ENCODE measurements at places on chromosomes 7 and 10. TPM values are rescaled to one million over a fixed set of nuclear protein-coding genes. Genes with fewer than 3 reads are reported as not detected.

DNA sequence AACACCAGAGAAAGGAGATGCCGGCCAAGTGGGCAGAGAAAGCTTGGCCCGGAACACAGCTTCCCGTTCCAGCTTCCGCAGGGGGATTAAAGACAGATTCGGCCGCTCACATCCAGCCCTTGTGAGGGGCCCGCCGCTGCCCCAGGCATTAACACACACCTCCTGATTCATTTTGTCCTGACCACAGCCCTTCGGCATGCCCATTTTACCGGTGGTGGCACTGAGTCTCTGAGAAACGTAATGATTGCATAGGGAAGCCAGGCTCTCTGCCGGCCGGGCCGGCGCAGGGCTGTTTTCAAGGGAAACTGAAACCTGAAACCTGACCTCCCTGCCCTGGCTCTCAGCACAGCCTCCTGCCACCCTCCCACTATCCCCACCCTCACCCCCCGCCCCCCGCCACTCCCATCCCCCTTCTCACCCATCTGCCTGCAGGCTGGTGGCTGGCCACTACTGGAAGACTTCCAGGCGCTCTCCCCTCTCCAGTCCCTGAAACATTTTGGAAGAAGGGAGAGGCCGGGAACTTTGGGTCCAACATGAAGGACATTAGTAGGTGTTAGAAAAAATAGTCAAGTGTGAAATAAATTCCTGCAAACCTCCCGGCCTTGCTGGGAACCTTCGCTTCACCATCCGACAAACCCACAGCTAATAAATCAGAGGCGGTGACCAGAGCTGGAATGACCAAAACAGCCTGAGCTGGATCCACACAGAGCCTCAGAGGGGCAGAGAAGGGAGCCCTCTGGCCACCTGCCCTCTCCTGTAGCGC is 83.5 kb upstream of the CUX1 start:
- peak overlapping the region; percentile 82 for H3K27ac ChIP-seq
- no peak for DNase-seq
- H3K4me1 ChIP-seq: peaks cover 19% of the 10 kb centered on the region
- peak overlapping the region; percentile 47 for H3K4me3 ChIP-seq

GRCh38 chr7:139033346-139034114 is 2.3 kb downstream of the ZC3HAV1L start:
- no peak overlapping the region for H3K27ac ChIP-seq
- no peaks in the 10 kb centered on the region for H3K27me3 ChIP-seq
- H3K4me1 ChIP-seq: peaks cover 22% of the 10 kb centered on the region
- H3K36me3 ChIP-seq: peaks cover 50% of the 10 kb centered on the region

DNA sequence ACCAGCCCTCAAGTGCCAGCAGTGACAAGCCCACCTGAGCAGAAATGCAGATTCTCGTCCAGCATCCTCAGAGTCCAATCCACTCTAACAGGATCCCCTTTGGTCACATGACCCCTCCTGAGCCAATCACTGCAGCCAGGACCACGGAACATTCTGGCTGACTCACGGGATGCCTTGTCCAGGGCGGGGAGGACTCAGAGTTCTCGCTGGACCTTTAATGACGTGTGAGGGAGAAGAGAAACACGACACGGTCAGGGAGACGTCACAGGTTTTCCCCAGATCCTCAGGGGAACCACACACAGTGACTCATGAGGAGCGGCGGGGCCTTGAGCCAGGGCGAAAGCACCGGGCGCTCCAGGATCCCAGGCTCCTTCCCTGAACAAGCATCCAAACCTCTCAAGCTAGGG is 155.7 kb downstream of the PTPRN2 start:
- peak overlapping the region; percentile 74 for H3K27ac ChIP-seq
- peak overlapping the region; percentile 30 for H3K4me3 ChIP-seq
- H3K36me3 ChIP-seq: no peaks in the 10 kb centered on the region

- H3K27ac ChIP-seq: peak overlapping the region; percentile 64
- no peaks in the 10 kb centered on the region for H3K27me3 ChIP-seq
- no peak overlapping the region for H3K4me3 ChIP-seq
- H3K4me1 ChIP-seq: peaks cover 15% of the 10 kb centered on the region
- no peak for DNase-seq
- H3K36me3 ChIP-seq: no peaks in the 10 kb centered on the region
Measured at GRCh38 chr10:100043796-100044195, 34.0 kb upstream of the DNMBP start.

DNA sequence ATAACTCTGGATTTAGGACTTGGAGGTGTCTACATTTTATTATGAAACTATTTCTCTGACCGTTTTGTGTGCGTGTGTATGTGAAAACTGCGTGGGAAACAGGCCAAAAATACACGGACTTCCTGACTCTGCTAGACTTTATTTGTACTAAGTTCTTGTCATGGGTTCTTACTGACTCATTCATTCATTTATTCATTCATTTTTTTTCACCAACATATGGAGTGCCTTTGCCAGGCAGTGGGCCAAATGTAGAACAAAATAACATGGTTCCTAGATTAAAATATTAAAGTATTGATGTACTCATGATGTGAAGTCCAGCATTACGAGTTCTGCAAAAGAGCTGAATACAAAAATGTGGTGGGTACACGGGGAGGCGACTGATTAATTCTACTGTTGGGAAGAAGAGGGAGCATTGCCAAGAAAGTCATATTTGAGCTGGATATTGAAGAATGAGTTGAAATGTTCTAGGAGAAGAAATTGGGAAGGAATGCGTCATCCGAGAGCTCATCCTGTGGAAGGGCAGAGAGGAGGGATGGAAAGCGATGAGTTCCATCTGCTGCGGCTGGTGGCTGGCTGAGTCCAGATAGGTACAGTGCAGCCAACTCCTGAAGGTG is 24.6 kb downstream of the CACNB2 start:
- H3K4me1 ChIP-seq: peaks cover 42% of the 10 kb centered on the region
- no peaks in the 10 kb centered on the region for H3K36me3 ChIP-seq
- H3K27ac ChIP-seq: peak overlapping the region; percentile 76

DNA sequence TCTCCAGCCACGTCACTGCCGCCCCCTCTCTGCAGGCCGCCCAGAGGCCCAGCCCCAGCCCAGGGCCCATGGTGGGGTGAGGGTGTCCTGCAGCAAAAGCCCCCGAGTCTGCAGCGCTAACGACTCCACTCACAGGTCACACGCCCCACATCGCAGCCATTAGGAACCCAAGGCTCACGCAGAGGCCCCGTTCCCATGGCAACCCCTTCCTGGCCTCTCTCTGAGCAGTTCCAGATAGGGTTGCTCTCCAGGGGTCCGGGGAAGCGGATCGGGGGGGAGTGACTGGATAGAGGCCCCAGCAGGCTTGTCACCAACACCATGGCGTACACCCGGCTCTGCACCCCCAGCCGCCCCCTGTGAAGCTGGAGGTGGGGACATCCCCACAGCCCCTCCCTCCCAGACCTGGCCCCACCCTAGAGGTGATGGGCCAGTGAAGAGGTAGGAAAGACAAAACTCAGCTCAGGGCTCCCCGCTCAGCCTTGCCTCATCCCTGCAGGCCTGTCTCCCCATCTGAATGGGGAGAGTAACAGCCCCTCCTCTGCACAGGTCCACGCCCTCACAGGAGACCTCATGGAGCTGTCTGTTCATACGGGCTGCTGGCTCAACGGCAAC is 41.2 kb downstream of the TNRC18 start:
- H3K27ac ChIP-seq: peak overlapping the region; percentile 12
- peaks cover 25% of the 10 kb centered on the region for H3K36me3 ChIP-seq
- peaks cover 97% of the 10 kb centered on the region for H3K4me1 ChIP-seq
- H3K4me3 ChIP-seq: peak overlapping the region; percentile 33
- H3K27me3 ChIP-seq: no peaks in the 10 kb centered on the region
- no peak for DNase-seq

- no peak overlapping the region for H3K4me3 ChIP-seq
- no peak overlapping the region for H3K27ac ChIP-seq
- no peaks in the 10 kb centered on the region for H3K4me1 ChIP-seq
- H3K27me3 ChIP-seq: no peaks in the 10 kb centered on the region
- no peaks in the 10 kb centered on the region for H3K36me3 ChIP-seq
- DNase-seq: no peak
Measured at GRCh38 chr10:25047088-25047487, 30.7 kb downstream of the THNSL1 start.

- no peak overlapping the region for H3K4me3 ChIP-seq
- H3K27me3 ChIP-seq: no peaks in the 10 kb centered on the region
- no peak for DNase-seq
- H3K36me3 ChIP-seq: no peaks in the 10 kb centered on the region
- H3K27ac ChIP-seq: no peak overlapping the region
Measured at GRCh38 chr7:108464743-108465142, 8.5 kb upstream of the NRCAM start.

GRCh38 chr10:49265885-49266284 is 33.1 kb upstream of the C10orf71 start:
- no peak overlapping the region for H3K4me3 ChIP-seq
- no peak overlapping the region for H3K27ac ChIP-seq
- DNase-seq: no peak
- H3K27me3 ChIP-seq: no peaks in the 10 kb centered on the region
- H3K36me3 ChIP-seq: no peaks in the 10 kb centered on the region

DNA sequence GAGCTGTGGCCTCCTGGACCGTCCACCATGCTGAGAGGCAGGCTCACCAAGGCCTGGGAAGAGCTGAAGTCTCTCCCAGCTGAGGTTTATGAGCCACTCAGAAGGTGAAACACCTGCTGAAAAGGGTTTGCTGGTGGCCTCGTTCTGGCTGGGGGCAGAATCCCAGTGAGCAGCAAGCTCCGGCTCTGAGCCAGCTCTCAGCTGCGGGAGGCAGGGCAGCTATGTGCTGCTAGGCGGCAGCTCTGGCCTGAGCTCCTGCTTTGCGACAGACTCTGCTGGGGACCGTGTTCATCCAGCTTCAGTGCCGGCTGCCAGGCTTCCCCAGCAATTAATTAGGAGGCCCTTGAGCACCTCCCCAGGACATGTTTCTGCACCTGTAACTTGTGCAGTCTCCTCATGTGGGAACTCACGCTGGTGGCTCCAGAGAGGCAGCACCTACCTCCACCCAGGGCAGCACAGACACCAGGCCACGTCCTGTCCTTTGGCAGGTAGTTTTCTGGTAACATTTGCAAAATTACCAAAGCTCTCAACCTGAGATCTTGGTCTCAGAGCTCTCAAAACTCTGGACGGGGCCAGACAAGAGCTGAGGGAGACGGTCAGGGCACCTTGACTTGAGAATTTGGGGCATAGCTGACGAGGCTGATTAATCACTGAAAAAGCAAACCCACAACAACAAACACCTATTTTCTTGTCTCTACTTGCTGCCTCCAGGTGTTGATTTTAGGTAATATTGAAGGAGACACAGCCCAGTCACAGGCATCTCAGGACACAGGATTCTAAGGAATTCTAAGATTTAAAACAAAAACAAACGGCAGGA is 185.0 kb downstream of the TCERG1L start:
- no peak for DNase-seq
- H3K27ac ChIP-seq: no peak overlapping the region
- H3K36me3 ChIP-seq: no peaks in the 10 kb centered on the region
- H3K4me1 ChIP-seq: peaks cover 6% of the 10 kb centered on the region
- no peaks in the 10 kb centered on the region for H3K27me3 ChIP-seq
- H3K4me3 ChIP-seq: no peak overlapping the region

GRCh38 chr7:102098986-102099385 is 187.7 kb upstream of the SH2B2 start:
- no peak overlapping the region for H3K4me3 ChIP-seq
- peak; percentile 21 for DNase-seq
- H3K27ac ChIP-seq: no peak overlapping the region

DNA sequence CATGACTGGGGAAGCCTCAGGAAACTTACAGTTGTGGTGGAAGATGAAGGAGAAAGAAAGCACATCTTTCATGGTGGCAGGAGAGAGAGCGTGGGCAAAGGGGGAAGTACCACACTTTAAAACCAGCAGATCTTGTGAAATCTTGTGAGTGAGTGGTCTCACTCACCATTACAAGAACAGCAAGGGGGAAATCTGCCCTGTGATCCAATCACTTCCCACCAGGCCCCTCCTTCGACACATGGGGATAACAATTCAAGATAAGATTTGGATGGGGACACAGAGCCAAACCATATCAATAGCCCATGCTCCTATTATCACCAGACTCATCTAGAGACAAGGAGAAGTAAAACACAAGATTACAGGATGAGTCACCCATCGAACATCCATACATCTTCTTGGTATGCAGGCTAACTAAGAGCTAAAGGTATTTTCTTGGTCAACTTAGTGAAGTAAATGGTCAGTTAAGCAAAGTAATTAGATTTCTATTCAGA is 55.3 kb upstream of the YAE1 start:
- H3K4me1 ChIP-seq: no peaks in the 10 kb centered on the region
- no peaks in the 10 kb centered on the region for H3K36me3 ChIP-seq
- no peak overlapping the region for H3K4me3 ChIP-seq
- H3K27ac ChIP-seq: no peak overlapping the region
- H3K27me3 ChIP-seq: no peaks in the 10 kb centered on the region

Gene NEUROD6
- total RNA-seq: not detected

Gene TTYH3
- 17.4 TPM for total RNA-seq

Gene ATAD1
- 29.1 TPM for total RNA-seq

Gene DDX56
- 45.6 TPM for total RNA-seq

Gene FFAR4
- total RNA-seq: 0.34 TPM

Gene LRRC61
- 9.9 TPM for total RNA-seq

Gene TLL2
- 0.19 TPM for total RNA-seq
